ENCODE measurements at places on chromosomes 13 and 19. TPM values are rescaled to one million over a fixed set of nuclear protein-coding genes. Genes with fewer than 3 reads are reported as not detected.

- DNase-seq, result no peak
Measured at GRCh38 chr13:110815471-110816204, 99.2 kb downstream of the ANKRD10 start.

Gene CEACAM4
- 0.78 TPM for total RNA-seq

Gene UBXN6
- total RNA-seq, result 54.3 TPM

Gene GNG7
- total RNA-seq, result 1.5 TPM

Gene NFIX
- total RNA-seq, result 2.1 TPM

Data from natural killer cell (primary cell).